ENCODE measurements at places on chromosomes 13 and 19.

DNA sequence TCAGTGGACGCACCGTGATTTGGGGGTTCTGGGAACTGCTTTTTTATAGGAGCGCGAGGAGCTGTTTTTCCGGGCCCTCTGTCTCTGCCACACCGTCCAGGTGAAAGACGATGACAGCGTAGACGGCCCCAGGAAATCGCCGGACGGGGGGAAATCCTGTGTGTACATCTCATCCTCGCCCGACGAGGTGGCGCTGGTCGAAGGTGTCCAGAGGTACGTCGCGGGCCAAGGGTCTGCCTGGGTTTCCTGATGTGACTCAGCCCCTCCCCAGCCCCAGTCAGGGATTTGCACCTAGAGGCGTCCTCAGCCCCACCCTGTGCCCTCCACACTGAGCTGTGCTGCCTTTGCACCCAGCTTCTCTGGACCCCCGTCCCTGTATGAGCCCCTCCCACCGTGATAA is 136.2 kb upstream of the MCF2L start:
- no peak for DNase-seq

DNA sequence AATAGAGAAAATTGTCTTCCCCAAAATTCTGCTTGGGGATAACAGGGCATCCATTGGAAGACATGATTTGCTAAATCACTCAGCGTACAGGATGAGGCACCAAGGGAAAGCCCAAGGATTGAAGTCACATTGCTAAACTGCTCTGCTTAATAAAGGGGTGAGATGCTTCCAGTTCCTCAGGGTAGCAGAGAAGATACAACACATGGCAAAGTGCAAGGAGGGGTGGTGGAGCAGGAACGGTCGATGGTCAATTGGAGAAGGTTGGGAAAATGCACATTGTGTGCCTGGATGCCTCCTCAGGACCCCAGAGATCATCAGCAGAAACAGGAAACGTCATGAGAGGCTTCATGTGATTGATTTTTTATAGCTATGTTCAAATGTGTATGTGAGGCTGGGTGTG is 116.3 kb upstream of the SOX1 start:
- no peak for DNase-seq

GRCh38 chr19:29687897-29688728 is 22.9 kb downstream of the PLEKHF1 start:
- no peak for DNase-seq

DNA sequence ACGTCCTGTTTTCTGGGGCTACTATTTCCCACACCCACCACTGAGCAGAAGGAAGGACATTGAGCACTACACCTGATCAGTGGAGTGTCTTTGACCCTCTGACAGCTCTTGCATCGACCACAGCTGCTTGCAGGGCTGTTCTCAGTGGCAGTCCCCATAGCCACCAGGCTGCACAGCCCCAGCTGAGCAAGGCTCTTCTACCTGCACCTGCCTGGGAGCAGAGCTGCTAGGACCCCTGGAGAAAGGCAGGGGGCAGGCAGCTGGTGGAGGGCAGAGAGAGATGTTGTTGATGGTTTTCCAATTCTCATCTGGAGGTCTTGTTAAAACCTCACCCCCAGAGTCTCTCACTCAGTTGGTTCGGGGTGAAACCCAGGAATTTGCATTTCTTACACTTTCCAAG is 361.8 kb upstream of the ZNF507 start:
- no peak for DNase-seq

DNA sequence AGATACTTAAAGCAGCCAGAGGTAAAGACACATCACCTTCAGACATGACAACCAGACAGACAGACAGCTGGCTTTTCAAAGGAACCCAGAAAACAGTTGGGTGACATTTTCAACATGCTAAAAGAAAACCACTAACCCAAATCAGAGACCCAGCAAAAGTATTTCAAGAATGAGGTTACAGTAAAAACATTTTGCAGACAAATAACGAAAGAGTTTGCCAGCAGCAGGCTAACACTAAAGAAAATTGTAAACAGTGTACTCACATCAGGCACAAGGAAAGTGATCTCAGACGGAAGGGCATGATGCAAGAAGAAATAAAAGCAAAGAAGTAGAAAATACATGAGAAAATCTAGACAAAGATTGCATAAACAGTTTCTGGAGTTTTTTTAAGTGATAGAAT is 46.4 kb downstream of the AP1M1 start:
- no peak for DNase-seq

- no peak for DNase-seq
These were observed 148.3 kb downstream of the RGCC start for GRCh38 chr13:41605319-41606285.

DNA sequence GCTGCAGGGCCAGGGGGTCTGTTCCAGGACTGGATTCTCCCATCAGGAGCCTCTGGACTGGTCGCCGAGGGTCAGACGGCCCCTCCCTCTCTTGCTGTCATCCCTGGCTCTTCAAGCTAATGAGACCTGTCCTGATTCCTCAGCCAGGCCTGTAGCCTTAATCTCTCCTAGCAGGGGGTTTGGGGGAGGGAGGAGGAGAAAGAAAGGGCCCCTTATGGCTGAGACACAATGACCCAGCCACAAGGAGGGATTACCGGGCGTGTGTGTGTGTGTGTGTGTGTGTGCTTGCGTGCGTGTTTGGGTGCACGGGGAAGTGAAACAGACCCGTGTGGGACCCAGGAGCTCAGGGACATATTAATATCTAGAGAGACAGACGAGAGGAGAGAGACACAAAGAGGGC is 1.9 kb upstream of the CRX start:
- DNase-seq: no peak

DNA sequence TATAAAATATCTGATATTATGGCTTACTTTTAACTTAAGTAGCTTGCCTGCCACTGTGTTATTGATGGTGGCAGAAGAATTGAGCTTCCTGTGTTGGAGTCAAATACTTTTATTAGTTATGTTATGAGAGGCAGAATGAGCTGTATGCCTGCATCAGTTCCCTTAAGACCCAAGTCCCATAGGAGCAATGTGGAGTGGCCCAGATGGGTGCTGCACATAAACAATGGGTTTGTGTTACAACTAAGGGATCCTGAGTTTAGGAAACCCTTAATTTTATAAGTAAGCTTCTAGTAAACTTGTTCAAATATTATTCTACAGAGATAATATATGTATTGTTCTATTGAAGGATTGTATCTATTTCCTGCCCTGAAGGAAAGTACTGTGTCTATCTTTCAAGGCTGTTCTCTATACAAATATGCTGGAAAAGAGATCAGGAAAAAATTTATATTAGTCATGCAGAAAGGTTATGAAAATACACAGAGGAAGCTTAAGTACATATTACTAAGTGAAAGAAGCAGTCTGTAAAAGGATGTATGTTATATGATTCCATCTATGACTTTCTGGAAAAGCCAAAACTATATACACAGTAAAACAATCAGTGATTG is 2018.0 kb upstream of the PCDH20 start:
- DNase-seq: no peak

DNA sequence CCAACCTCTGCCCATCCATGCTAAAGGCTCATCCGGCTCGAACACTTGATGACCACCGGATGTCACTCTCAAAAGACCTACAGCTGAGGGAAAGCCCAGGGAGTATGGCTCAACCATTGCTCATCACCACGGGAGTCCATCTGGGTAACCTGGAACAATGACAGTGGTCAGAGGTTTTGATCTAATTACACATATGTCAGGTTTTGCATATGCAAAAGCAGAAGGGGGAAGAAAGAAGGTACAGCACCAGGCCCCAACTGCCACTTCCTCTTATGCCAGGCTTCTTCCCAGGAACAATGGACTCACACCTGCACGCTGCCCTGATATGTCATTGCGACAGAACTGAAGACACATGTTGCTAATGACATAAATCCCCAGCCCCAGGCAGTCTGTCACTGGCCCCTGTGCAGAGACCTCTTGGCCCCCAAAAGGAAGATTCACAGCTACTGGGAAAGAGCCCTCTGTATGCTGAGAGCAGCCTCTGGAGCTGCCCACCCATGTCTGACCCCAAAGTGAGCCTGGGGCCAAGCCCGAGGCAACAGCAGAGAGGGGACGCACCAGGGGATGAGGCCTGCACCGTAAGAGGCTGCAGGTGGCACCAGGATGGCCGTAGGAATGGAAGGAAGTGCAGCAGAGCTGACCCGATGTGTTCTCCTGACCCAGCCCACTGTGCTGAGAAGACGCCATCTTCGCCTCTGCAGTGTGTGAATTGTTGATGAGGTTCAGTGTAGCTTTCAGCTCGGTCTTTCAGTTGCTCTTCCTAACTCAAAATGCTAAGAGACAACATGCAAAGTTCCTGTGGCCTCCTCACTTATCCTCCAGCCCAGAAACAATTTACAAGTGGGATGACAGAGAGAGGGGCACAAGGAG is 26.3 kb downstream of the EPS15L1 start:
- DNase-seq: no peak

DNA sequence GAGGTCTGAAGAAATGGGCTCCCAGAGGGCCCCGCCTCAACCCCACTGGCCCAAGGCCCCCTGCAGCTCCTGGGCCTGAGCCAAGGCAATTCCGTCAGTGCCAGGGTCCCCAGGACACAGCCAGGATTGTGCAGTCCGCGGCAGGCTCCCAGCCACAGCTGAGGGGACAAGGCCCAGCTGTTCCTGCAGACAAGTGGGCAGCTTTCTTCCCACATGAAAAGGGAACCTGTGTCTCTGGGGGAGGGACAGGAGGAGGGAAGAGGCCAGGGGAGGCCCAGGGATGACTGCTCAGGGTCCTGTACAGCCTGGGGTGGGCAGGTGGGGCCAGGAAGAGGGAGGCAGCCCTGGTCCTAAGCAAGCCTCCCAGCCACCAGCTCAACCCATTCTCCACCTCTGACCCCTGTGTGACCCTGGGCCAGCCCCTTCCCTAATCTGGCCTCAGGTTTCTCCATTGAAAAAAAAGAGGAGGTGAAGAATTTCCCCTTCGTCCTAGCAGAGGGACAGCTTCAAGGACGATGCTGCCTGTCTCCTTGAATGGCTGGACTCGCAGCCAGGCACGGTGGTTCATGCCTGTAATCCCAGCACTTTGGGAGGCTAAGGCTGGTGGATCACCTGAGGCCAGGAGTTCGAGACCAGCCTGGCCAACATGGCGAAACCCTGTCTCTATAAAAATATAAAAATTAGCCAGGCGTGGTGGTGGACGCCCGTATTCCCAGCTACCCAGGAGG is 20.5 kb upstream of the VSTM2B start:
- DNase-seq: no peak

DNA sequence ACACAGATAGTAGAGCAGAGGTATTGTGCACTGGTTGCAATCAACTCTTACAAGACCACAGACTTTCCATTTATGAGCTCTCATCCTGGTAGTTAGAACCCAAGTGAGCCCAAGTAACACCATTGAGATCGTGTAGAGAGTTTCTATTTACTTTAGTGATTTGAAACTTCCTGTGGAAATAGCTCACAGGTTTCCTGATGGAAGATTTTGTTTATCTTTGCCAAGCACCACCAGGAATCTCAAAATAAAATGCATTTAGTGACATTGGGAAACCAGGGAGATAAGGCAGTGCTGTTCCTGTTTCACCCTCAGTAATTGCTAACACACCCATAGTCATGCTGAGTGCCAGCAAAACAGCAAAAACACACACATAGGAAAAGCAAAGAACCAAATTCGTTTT is 102.5 kb downstream of the FLT1 start:
- no peak for DNase-seq

DNA sequence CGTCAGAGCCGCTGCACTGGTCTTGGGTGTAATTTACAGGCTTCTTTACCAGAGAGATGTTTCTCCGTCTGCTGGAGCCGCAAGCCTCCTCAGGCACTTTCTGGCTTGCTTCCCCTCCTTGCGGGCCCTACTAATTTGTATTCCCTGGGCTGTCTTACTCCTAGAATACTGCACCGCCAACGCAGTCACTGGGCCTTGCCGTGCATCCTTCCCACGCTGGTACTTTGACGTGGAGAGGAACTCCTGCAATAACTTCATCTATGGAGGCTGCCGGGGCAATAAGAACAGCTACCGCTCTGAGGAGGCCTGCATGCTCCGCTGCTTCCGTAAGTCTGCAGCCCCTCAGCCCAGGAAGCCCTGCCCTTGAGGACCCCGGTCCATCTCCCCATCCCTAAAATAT is 14.1 kb upstream of the C19orf33 start:
- no peak for DNase-seq

DNA sequence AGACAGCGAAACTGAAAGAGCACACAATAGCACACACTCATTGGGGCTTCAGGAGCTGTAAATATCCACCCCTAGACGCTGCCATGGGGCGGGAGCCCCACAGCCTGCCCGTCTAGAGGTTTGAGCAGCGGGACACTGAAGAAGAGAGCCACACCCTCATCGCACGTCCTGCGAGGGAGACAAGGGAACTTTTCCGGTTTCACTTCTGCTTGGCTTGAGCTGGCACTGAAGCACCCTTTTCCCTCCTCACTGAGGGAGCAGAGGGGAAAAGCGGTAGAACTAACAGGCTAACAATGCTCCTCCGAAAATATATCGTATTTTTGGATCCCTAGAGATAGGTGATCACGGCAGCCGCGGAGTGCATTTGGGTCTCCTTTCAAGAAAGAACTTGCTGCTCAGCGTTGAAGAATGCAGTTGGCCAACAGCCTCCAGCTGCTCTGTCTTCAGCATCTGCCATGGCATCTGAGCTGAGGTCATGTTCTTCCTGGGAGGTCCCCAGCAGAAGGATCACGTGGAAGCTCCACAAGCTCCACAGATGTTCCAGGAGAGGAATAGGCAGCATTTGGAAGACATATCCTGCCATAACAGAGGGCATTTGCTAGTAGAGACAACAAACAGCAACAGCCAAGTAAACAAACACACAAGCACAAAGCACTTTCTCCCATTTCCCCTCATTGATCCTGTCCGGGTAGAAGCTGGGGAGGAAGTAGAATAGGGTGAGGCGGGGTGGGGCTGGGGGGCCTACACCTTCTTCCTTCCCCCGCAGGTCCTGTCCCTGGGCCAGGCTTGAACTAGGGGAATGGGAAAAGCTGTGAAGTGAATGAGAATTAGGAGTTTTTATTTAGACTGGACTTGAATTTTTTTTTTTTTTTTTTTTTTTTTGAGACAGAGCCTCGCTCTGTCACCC is 44.8 kb upstream of the ALOX5AP start:
- DNase-seq: no peak

DNA sequence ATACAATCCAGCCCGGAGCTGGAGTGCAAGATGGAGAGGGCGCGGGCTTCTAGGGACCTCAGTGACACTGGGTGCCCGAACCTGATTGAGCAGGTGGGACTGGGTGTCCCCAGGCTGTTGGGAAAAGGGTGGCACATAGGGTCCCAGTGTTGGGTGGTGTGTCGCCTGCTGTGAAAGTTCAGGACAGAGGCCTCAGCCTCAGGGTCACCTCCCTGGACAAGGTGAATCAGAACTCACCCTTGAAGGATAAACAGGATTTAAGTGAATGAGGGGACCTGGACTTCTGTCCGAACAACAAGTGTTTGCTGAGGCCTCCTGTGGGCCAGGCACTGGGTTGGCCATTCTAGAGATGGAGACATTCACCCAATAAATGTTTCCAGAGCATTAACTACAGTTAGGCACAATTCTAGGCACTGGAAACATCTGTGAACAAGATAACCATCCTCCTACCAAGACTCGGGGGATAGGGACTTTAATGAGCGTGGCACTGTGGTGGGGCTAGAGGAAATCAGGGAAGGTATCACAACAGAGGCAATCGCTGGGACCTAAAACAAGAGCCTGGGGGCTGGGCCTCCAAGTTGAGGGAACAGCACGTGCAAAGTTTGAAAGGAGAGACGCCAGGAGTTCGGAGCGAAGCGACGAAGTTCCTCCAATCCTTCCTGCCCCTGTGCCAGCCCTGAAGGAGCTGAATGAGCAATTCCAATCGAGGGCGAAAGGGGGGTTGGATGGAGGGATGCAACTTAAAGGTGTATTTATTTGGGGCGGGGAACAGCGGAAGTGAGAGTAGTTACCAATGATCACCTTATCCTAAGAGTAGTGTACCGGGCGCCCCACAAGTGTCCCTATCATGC is 921 bp upstream of the POLD1 start:
- DNase-seq: no peak

GRCh38 chr19:2779121-2779740 is 3.8 kb downstream of the SGTA start:
- DNase-seq: no peak
